Epithelial cell of proximal tubule (primary cell): ENCODE measurements at places on chromosomes 2 and 18.
A peak's percentile ranks its signal among the peaks of the same experiment; 100 is the strongest.

- no peak for DNase-seq
Observed at GRCh38 chr2:26991717-26992116, 21.3 kb downstream of the MAPRE3 start.

DNA sequence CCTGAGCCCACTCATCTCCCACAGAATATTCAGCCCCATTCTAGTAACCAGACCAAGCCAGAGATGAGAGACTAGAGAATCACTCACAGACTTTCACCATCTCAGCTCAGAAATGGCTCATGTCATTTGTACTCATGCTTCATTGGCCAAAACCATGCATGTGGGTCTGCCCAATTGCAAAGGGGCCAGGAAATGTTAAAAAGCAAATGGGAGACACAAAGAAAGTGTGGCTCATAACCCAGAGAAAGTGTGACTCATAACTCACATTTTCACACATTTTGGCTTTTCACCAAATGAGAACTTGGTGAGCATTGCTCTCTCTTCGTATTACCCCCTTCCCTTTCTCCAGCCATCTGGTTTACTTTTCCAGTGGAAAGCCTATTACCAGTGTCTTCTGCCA lies 66.2 kb downstream of the MDH1 start:
- no peak for DNase-seq

- no peak for DNase-seq
Observed at GRCh38 chr2:98518101-98518500, 73.4 kb downstream of the INPP4A start.

GRCh38 chr2:119436993-119437772 lies 5.5 kb downstream of the TMEM37 start:
- no peak for DNase-seq

DNA sequence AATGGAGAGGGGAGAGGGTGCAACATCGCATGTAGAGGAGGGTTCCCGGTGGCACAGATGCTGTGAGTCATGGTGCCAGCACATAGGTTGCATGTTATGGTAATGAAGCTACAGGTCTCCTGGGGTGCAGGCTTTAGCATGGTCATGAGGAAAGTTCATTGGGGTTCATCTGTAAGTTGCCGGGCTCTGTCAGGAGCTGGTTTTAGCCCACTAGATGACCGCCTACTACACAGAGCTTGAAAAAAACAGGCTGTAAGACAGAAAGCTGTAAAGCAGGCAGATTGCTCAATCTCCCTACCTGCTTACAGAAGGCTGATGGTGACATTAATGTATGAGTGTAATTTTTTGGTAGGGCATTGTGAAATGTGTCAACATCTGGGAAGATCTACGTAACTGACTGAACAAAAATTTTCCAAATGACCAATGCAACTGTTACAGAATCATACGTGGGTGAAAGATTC lies 23.9 kb downstream of the DYSF start:
- no peak for DNase-seq

GRCh38 chr2:168499500-168499899 lies 43.4 kb downstream of the CERS6 start:
- DNase-seq, result no peak

- DNase-seq, result no peak
Observed at GRCh38 chr2:234989183-234989701, 37.4 kb downstream of the SH3BP4 start.

GRCh38 chr2:96306370-96306769 lies 1.0 kb upstream of the SNRNP200 start:
- DNase-seq, result no peak

DNA sequence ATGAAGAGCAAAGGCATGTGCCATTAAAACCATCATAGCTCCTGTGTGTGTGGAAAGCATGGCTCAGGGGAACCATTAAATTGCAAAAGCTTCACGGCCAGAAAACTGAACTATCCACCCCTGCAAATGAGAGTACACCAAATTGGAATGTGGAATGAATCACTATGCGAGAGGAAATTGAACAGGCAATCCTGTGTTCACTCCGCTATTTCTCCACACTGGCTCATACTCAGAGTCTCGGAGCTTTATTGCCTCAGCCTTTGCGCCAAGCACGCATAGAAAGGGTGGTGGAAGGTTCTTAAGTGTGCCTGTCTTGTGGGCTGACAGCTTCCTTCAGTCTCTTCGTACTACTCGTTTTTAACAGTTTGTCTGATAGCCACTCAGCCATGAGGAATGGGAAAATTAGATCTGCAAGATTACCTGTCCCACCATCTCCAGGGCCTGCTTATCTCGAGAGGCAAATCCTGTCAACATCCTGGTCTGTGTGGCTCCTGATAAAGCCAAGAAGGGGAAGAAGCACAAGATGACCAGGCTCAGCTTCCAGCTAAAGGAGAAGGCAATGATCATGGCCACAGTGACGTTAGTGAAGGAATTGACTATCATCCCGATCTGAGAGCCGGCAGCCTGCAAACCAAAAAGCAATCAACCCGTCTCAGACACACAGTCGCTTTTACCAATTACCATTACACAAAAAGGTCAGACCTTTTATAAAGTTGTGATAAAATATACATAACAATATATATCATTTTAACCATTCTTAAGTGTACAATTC lies 34.9 kb downstream of the G6PC2 start:
- peak; percentile 36 for DNase-seq

DNA sequence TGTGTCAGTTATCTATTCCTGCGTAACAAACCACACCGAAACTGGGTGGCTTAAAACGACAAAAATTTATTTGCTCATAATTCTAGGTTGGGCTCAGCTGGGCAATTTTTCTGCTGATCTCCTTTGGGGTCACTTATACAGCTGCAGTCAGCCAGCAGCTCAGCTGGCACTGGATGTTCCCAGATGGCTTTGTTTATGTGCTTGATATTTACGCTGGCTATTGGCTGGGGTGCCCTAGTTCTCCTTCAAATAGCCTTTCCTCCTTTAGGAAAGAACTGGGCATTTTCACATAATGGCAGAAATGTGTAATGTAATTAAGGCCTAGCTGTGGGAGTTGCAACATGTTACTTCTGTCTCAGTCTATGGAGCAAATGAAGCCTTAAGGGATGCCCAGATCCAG lies 142.2 kb downstream of the B3GNT2 start:
- DNase-seq, result no peak

DNA sequence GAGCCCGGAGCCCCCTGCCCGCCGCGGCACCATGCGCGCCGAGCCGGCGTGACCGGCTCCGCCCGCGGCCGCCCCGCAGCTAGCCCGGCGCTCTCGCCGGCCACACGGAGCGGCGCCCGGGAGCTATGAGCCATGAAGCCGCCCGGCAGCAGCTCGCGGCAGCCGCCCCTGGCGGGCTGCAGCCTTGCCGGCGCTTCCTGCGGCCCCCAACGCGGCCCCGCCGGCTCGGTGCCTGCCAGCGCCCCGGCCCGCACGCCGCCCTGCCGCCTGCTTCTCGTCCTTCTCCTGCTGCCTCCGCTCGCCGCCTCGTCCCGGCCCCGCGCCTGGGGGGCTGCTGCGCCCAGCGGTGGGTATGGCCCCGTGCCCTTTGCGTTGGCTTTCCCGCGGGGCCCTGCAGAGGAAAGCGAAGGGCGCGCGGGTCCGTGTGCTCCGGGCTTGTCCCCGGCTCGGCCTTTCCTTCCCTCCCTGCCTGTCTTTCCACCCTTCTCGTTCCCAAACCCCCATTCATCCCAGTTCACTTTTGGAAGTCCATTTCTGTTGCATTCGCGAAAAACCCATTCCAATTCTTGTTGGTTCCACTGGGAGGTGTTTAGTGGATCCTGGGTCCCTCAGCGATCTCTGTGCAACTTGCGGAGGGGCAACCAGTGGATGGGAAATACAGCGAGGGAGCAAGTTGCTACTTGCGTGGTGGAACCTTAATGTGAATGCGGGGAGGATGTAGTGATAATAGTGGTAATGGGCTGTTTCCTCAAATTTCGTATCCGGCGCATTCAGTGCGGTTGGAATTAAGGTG lies 599 bp downstream of the ADAM23 start:
- no peak for DNase-seq

- DNase-seq, result no peak
Observed at GRCh38 chr2:191189112-191189635, 38.4 kb upstream of the STAT4 start.

GRCh38 chr2:154623819-154624218 lies 74.7 kb upstream of the KCNJ3 start:
- peak; percentile 13 for DNase-seq

GRCh38 chr2:100105678-100106054 lies 36.7 kb downstream of the AFF3 start:
- no peak for DNase-seq

- no peak for DNase-seq
Observed at GRCh38 chr2:96662360-96662759, 19.8 kb downstream of the FER1L5 start.

- no peak for DNase-seq
Observed at GRCh38 chr2:177295484-177295883, 31.0 kb upstream of the NFE2L2 start.

GRCh38 chr2:73614105-73614504 lies 28.1 kb downstream of the NAT8 start:
- no peak for DNase-seq

GRCh38 chr2:184679219-184680018 lies 81.1 kb downstream of the ZNF804A start:
- DNase-seq, result no peak

DNA sequence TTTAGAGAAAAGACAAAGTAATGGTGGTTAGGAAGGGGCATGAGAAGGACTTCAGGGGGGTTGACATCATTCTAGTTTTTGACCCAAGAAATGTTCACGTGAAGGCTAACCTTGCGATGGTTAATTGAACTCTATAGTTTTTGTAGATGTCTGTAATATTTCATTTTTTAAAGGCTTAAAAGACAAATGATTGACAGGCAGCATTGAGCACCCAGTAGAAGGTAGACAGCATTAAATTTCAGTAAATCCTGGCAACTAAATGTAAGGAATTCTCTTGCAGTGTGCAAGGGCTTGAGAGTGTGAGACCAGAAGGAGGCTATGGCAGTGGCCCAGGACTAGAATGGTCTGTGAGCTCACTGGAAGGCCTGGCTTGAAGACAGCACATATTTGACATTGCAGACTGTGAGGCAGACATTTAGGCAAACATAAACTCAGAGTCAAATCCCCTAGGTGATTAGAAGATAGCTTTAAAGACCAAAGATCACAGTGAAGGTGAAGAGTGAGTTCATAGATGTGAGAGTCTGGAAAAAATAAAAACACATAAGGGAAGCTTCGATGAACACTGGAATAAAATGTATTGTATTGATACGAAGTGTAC lies 100.1 kb upstream of the MAP4K4 start:
- no peak for DNase-seq

GRCh38 chr2:181958726-181959125 lies 26.9 kb upstream of the PPP1R1C start:
- no peak for DNase-seq

DNA sequence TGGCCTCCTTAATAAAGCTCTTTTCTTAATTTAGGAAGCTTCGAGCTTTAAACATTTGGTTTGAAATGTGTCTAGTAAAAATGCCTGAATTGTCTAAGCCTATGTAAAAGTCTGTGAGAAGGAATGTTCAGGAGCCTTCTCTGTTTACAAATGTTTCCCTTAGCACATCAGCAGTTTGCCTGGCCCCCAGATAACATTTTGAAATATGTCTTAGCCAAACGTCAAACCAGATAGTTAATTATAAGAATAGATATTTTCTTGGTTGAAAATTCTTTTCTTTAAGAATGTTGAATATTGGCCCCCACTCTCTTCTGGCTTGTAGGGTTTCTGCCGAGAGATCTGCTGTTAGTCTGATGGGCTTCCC lies 498.6 kb downstream of the CCDC85A start:
- no peak for DNase-seq

DNA sequence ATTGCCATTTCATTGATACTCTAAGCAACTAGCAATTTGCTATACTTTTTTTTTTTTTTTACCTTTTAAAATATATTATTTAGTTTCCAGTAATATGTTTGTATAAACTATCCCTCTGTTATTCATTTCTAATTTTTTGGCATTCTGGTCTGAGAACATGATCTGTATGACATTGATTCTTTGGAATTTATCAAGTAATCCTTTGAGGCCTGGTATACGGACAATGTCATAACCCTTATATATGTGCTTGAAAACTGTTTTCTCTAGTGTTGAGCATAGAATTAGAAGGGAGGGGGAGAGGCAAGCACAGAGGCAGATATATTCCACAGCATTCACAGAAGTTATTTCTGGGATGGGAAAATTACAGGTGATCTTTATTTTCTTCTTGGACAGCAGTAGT lies 48.2 kb upstream of the POLE4 start:
- no peak for DNase-seq

DNA sequence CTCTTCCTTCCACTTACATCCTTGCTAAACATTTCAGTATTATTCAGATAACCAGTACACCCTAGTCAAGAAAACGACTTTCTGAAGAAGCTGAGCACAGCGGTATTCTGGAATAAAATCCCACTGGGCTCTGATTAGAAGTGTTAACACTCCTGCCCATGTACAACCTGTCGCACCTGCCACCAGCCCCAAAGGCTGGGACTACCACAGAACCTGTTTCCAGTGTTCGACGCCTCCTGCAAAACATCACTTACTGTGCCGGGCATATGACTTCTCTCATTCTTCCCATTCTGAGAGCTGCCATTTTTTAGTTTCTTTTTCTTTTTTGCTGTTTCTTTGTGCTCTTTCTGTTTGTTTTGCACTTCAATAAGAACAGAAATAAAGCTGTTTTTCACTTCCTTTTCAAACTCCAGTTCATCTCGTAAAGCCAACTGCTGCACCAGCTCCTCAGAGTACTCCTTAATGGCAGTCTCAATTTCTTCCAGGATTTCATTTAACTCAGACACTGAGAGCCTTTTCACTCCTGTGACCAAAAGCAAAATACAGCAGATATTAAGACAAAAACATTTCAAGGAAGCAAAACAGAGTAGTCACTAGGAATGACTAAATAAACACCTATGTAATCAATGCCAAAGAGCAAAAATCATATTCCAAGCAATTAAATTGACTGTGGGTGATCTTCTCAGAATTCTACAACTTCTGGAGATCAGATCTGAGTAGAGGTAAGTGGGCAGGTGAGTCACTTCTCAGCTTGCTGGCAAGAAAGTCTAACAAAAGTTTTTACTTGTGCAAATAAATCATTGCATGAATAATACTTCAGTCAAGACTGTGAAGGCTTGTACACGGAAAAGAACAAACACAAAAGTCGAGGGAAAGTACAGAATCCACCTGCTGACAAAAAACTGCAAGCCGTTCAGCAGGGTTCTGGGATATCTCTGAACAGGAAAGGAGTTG lies 19.3 kb downstream of the FEZ2 start:
- DNase-seq, result no peak

DNA sequence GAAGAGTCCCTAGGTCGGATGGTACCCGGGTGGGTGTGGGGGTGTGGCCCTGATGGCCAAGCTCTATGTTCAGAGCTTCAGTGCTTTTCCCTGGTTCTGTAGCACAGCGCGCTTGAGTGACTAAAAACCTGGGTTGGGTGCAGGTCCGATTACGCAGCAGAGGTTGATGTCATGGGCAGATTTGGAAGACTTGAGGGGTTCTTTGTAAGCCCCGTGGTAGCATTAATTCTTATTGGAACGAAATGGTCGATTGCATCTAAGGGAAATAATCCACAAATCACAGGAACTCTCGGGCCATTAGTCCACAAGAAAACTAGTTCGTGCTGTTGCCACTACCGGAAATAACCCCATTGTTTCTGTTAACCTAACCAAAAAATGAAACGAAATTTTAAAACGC lies 9.0 kb downstream of the HOXD8 start:
- DNase-seq, result no peak
